ENCODE measurements at places on chromosomes 2 and 18.

GRCh38 chr2:190507135-190507534 lies 27.4 kb downstream of the NEMP2 start:
- DNase-seq, result no peak

- DNase-seq, result peak; percentile 73
Measured at GRCh38 chr2:38750011-38750890, 910 bp downstream of the SRSF7 start.

GRCh38 chr2:59322005-59322404 lies 1080.9 kb upstream of the FANCL start:
- no peak for DNase-seq

DNA sequence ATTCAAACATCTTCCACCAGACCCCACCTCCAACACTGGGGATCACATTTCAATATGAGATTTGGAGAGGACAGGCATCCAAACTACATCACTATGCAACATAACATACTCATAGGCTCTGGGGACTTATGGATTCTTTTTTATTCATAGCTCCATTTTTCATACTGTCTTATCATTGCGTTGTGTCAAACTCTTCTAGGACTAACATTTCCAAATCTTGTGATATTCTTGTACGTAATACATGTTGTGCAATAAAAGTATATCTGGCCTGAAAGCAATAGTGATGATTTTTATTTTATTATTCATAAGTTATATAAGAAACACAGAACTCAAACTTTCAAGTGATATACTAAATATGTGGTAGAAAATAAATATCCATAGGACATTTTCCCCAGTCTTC lies 60.6 kb upstream of the ACTR3 start:
- DNase-seq, result no peak

- DNase-seq, result no peak
Measured at GRCh38 chr2:144529841-144530240, 9.9 kb upstream of the ZEB2 start.

- DNase-seq, result no peak
Measured at GRCh38 chr2:129297430-129297829, 682.0 kb upstream of the RAB6C start.

- DNase-seq, result no peak
Measured at GRCh38 chr2:161486111-161486510, 70.0 kb downstream of the TBR1 start.

- DNase-seq, result no peak
Measured at GRCh38 chr2:32229635-32230034, 35.1 kb downstream of the NLRC4 start.

GRCh38 chr2:97993926-97994325 lies 1.8 kb downstream of the TMEM131 start:
- no peak for DNase-seq

- DNase-seq, result no peak
Measured at GRCh38 chr2:110097506-110098220, 18.0 kb downstream of the MALL start.

- no peak for DNase-seq
Measured at GRCh38 chr2:108428286-108429009, 20.6 kb upstream of the GCC2 start.

DNA sequence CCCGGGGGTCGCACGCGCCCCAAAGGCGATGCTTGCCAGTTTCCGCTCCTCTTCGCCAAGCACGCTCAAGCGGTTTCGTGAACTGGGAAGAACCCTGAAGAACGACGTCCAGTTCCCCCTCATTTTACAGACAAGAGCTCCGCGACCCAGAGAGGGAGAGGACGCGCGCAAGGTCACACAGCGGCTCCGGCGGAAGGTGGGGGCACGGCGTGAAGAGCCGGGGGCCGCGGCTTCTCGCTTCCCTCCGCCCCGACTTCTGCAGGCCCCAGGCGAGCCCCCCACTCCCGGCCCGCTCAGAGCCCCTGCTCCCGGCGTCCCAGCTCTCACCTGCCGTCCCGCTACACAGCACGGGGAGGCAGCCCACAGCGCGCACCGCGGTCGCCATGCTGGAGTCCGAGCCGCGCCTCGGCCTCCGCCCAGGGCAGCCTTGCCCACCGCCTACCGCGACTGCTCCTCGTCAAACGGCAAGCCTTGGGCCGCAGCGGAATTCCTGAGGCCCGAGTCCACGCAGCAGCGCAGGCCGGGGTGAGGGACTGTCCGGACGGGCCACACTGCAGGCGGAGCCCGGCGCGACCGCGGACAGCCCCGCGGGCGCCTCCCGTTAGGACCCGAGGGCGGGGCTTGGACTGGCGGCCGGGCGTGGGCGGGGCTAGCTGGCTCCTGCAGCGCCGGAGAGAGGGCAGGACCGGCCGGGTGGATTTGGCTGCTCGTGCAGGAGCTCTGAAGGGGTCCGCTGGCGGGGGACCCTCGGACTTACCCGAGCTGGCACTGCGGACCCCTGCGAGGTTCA lies at the start of gene MRPS5:
TSS of gene MRPS5 (minus strand) at position 402 of the 790 bp plus-strand sequence. CDS start at position 385, 17 bp downstream.
- DNase-seq, result peak; percentile 83

DNA sequence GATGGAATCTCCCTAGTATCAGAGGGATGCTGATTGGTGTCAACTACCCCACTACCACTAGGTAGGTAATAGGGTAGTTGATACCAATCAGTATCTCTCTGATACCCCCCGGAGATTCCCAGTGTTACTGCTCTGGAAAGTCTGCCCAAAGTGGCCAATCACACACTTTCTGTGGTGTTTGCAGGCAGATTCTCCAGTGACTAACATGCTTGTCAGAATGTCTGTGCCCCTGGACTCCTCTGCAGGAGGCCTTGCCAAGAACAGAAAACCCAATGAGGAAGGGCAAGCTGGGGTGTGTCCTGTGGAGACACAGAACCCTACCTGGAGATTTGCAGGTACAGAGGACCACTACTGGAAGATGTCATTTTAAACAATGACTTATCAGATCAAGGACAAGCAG lies 135.1 kb downstream of the RIT2 start:
- no peak for DNase-seq

DNA sequence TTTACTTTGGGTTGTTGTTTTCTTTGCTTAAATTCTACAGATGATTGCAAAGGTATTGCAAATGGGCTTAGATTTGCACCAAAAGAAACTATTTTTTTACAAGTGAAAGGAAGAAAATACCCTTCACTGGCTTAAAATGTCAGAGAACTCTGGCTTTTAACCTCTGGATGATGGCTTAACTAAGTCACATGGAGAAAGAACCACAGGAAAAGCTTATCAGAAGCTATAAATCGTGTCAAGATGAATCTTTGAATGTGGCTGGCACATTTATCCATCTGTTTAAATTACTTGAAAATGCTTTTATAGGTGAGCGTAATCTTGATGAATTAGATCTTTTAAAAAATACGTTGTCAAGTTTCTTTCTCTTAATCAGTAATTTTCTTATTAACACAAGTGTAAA lies 32.0 kb upstream of the CCDC178 start:
- no peak for DNase-seq

- no peak for DNase-seq
Measured at GRCh38 chr2:144054911-144055310, 465.0 kb downstream of the ZEB2 start.

GRCh38 chr2:207487650-207488311 lies 42.0 kb upstream of the CREB1 start:
- no peak for DNase-seq

DNA sequence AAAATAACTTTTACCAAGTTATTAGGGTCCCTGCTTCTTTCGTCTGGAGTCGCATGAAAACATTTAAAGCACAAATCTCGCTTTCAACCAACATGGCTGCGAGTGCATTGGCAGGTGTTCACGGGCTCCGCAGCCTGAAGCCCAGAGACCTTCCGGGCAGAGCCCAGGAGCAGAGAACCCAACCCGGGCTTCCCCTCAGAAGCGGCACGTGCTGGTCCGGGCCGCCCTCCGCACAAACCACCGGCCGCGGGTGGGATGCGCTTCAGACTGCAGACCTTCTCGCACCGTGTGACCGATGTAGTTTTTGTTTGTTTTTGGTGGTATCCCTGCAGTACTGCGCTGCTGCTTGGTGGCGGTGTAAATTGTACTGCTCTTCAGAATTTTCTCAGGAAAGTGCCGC lies 105.6 kb upstream of the TPO start:
- DNase-seq, result no peak

DNA sequence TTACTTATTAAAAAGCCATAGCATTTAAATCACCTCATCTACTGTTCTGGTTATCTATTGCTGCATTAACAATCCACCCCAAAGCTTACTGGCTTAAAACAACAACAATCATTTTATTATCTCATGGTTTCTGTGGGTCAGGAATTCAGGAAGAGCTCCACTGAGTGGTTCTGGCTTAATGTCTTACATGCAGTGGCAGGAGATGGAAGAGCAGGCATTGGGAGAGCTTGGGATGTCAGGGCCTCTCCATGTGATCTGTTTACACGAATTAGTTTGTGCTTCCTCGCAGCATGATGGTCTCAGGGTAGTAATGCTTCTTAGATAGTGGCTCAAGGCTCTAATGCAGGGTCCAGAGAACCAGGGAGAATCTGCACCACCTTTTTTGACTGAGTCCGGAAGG lies 14.4 kb upstream of the REL start:
- no peak for DNase-seq

GRCh38 chr18:370751-371608 lies 103.1 kb upstream of the THOC1 start:
- no peak for DNase-seq

GRCh38 chr2:198697218-198697617 lies 760.5 kb downstream of the SATB2 start:
- no peak for DNase-seq

GRCh38 chr2:16189836-16190160 lies 249.4 kb downstream of the MYCN start:
- DNase-seq, result no peak

DNA sequence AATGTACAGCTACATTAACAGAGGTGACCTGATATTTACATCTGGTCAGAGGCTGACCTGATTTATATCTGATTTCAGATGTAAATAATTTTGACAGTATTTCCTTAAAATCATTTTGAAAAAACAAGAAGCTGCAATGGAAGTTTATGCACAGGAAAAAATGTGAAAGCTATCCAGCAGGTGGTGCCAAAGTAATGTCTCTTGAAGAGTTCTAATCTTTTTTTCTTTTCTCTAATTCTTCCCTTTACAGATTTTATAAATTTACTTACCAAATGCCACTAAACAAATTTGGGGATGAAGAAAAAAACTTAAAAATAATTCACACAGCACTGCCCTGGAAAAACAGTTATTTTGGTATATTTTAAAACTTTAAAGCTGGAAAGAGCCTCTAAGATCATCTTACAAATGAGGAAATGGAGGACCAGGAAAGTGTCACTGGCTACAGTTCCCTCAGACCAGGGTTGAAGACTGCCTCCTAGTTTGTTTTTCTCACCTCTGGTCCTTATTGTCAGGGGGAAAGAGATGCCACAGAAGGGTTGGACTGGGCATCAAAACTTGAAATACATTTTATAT lies 16.4 kb upstream of the FBLN7 start:
- DNase-seq, result peak; percentile 70

DNA sequence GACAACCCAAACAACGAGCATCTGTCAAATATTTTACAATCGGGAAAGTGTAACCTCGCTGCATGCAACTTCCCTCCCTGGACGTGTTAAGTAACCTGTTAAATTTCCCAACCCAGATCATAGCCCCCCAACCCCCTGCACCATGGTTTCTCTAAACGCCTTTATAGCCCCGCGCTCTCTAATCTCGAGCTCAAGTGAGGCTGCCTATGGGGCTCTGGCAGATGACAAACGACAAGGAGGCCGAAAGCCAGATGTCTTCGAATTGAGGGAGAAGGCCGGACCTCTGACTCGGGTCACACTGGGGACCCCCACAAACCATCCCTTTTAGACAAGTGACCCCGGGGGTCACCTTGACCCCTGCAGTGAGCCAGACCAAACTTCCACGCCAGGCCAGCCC lies 526 bp downstream of the COX7A2L start:
- DNase-seq, result no peak

- DNase-seq, result no peak
Measured at GRCh38 chr2:218218268-218219185, 1.5 kb downstream of the ARPC2 start.

DNA sequence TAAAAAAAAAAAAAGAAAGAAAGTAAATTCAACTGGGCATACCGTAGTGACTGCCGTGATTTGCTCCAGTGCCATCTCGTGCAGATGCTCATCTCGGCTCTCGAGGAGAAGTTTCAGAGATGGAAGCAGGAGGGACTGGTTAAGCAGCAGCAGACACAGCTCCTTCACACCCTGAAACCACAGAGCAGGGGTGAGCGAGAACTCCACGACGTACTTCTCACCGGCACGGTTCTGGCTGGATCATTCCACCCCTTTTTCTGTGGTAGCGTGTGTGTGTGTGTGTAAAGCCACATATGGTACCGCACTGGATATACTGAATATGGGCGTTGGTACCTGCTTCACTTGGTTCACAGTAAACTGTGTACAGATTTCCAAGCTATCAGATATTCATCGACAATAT lies 382.2 kb downstream of the NBAS start:
- peak; percentile 41 for DNase-seq

DNA sequence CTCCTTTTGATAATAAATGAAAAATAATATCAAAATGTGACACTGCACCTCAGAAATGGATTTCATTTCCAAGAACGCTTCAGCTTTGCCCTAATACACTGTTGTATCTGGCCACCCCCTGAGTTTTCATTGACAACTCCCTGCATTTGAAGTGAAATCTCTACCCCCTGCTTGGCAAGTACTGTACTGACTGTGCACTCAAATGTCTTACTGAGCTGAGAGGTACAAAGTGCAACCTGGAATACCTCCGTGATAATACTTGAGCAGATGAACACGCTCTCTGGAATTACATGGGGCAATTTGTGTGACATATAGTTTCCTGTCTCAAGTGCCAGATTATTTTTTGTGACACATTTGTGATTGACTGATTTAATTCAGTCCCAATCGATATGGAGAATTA lies 231.1 kb downstream of the LRP1B start:
- DNase-seq, result no peak

GRCh38 chr2:240401781-240402551 lies 33.5 kb upstream of the GPC1 start:
- no peak for DNase-seq

DNA sequence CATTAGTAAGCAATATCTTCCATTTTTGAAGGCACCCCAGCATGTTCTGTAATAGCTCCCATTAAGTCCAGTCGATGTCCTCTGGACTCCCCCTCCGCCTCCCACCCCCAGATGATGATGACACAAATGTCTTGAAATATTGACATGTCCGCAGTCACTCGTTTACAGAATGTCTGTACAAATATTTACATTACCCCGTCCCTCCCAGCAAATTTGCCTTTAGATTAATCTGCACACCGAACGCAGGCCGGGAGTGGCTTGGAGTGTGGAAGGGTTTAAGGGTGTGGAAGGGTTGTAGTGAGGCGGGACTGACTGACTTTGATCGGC lies 853 bp upstream of the OSBPL6 start:
- DNase-seq, result no peak
